Ovary (tissue), 10 donors: ENCODE measurements at places on chromosomes 13 and 19.
A peak's percentile ranks its signal among the peaks of the same experiment; 100 is the strongest.

- peak; percentile 27 for DNase-seq
These were observed 1.4 kb downstream of the BRD4 start for GRCh38 chr19:15330801-15331418.

DNA sequence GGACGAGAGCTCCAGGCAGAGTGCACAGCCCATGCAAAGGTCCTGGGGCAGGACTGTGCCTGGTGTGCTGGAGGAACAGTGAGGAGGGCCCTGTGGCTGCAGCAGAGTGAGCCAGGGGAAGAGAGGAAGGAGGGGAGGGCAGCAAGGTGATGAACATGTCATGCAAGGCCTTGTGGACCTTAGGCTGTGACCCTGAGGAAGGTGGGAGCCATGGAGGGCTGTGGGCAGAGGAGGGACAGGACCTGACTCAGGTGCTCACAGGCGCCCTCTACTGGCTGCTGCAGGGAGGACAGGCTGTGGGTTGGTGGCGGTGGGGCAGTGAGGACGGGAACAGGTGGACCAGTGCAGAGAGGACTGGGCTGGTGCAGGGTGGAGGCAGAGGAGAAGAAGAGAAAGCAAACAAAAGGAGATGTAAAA lies 170.3 kb downstream of the PTPRS start:
- DNase-seq, result peak; percentile 27

DNA sequence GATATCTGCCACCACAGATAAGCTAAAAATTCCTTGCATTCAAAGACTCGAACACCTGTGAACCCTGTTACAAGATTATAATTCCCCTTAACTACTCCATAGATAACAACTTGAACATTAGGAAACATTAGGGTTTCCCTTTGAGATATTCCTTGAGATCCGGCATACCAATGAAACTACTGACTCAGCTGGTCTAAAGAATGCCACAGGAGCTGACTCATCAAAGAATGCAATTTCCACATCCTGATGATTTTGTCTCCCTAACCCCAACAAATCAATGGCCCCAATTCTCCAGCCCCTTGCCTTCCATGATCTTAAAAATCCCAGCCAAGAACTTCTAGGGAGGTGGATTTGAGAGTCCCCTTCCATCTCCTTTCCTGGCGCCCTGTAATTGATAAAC lies 35.6 kb upstream of the ZNF599 start:
- DNase-seq, result no peak

DNA sequence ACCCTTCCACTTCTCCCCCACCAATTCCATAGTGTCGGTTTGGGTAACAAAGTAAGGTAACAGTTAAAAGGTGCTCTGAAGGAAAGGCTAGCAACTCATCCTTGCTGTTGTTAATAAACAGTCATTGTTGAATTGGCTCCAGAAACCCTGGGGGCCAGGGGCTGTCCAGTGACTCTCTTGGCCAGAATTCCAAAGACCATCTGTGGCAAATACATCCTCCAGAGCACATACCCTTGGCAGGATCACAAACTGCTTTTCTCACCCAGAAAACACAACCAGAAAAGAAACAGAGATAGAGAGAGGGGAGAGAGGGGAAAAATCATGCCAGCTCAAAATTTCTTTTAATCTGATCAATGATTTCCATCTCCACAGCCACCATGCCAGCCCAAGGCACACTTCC lies 22.1 kb downstream of the CACNA1A start:
- DNase-seq, result no peak

DNA sequence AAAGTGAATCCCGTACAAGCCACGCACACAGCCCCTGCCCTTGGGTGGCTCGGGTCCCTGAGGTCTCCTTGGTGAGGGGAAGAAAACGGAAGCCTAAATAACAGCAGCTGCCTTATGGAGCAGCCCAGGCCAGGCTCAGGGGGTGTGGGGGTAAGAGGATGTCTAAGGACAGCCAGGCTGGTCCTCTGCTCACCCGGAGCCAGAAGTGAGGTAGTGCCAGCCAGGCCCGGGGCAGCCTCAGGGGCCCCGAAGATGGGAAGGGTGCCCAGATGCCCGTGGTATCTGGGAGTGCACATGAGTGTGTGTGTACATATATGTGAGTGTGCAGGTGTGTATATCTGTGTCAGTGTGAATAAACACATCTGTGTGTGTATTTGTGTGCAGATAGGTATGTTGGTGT lies 38.4 kb upstream of the PEPD start:
- no peak for DNase-seq
